RCC 7860 (cell line): ENCODE measurements at places on chromosomes 13 and 19.
A peak's percentile ranks its signal among the peaks of the same experiment; 100 is the strongest.

- no peak for DNase-seq
Measured at GRCh38 chr13:80118506-80118905, 222.4 kb downstream of the SPRY2 start.

DNA sequence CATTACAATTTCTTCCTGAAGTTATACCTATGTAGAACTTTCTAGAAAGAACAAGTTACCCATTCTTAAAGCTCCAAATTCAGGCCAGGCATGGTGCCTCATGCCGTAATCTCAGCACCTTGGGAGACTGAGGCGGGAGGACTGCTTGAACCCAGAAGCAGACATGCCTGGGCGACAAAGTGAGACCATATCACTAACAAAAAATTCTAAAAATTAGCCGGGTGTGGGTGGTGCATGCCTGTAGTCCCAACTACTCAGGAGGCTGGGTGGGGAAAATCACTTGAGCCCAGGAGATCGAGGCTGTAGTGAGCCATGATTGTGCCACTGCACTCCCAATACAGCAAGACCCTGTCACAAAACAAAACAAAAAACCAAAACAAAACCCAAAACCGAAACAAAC is 23.0 kb downstream of the KCNRG start:
- no peak for DNase-seq

- DNase-seq: no peak
Measured at GRCh38 chr19:29376855-29377354, 148.9 kb upstream of the VSTM2B start.

DNA sequence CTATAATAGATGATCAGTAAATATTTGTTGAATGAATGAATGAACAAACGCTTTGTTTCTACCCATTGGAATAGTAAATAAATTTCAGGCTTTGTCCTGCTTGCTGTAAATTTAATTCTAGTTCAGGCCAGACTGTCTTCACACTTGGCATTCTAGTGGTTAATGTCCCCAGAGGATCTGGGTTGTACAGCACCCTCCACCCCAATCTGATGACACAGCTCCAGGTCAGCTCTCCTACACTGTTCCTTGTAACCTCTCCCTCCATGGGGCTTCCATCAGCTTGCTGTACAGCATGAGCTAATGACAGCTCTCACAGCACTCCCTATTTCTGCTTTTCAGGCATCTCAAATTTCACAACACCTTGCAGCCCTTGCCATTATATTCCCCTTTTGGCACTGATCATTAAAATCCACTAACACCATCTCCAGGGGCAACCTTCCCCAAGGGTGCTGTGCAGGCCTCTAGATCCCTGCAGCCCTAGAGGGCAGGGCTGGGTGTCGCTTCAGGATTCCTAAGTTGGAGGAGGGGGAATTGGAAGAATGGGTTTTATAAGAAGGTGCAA is 12.7 kb upstream of the KL start:
- DNase-seq: no peak

DNA sequence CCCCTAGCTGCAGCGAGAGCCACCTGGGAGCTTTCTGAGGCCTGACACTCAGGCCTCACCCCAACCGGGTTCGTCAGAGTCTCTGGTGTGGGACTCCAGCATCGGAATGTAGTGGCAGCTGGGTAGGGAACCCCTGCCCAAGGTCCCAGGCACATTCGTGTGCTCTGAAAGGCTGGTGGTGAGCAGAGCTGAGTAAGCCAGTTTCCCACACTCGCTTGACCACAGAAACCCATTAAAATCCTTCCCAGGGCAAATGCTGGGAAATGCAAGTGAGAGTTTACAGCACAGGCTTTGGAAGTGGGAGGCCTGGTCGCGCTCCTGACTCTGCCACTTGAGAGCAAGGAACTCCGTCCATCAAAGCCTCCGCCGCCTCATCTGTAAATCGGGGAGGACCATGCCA is 4.2 kb downstream of the TRAPPC6A start:
- peak; percentile 84 for DNase-seq

DNA sequence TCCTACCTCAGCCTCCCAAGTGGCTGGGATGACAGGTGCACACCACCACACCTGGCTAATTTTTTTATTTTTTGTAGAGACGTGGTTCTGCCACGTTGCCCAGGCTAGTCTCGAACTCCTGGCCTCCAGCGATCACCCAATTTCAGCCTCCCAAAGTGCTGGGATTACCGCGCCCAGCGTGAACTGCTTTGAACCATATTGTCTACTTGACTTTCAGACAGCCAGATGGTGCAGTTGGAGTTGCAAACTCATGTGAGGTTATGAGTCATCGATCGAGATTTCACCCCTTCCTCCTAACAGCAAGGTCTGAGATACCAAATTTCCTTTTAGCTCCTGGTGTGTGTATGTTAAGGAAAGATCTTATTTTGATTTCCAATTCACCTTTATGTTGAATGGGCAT is 2.7 kb downstream of the SLC27A1 start:
- no peak for DNase-seq

DNA sequence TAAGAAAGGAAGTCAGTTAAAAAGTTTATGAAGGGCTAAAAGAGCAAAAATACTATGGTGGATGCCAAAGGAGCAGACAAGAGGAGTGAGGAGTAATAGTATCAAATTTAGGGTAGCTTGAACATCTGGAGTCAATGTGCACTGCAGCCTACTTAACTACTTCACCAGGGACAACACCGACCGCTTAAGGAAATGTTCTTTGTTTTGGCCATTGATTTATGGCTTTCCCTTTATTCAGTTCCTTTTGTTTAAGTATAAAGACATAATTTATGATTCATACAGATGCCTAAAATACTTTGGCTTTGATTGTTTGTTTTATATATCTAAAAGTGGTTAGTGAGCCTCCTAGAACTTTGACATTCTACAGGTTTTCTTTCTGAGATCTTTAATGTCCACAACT is 276.3 kb upstream of the PRR20A start:
- DNase-seq: no peak

DNA sequence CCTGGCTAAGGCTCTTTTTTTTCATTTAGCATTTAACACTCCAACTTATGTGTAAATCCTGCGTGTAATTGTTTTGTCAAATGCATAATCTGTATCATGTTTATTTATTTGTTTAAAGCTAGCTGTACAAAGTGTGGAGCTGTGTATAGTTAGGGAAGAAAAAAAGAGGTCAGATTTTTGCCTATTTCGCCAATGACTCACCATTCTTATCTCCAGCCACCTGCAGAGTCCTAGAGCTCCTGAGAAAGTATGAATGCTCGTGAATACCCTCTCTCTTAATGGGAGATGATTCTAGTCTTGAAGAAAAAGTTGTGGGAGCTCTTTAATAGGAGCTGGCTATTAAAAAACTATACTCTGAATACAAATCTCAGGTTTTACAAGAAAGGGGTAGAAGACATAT is 778.8 kb upstream of the SLITRK5 start:
- DNase-seq: no peak

- DNase-seq: peak; percentile 29
Measured at GRCh38 chr13:70568571-70568970, 460.3 kb upstream of the KLHL1 start.

GRCh38 chr19:50873056-50873455 is at the start of gene KLK2:
Gene KLK2 (plus strand): TSS chr19:50873439. CDS start chr19:50873474, 35 bp downstream.
- DNase-seq: no peak

GRCh38 chr19:31146546-31147183 is 202.6 kb downstream of the TSHZ3 start:
- DNase-seq: no peak

DNA sequence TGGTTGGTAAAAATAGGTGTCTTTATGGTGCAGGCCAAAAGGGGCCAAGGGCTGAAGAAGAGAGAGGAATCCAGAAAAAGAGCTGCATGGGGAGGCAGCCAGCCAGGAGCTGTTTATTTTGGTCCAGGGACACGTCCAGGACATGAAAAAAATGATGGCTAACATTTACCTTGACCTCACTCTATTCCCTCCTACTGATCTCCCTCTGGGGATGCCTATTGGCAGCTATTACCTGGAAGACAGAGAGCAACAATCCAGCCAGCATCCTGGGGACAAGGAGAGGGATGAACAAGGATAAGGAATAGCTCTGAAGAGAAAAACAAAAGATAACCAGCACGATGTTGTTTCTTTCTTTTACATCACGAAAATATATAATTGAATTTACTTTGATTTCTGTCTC is 1599.6 kb downstream of the SLITRK5 start:
- DNase-seq: no peak

GRCh38 chr19:16342002-16342715 is 17.5 kb downstream of the KLF2 start:
- peak; percentile 86 for DNase-seq

DNA sequence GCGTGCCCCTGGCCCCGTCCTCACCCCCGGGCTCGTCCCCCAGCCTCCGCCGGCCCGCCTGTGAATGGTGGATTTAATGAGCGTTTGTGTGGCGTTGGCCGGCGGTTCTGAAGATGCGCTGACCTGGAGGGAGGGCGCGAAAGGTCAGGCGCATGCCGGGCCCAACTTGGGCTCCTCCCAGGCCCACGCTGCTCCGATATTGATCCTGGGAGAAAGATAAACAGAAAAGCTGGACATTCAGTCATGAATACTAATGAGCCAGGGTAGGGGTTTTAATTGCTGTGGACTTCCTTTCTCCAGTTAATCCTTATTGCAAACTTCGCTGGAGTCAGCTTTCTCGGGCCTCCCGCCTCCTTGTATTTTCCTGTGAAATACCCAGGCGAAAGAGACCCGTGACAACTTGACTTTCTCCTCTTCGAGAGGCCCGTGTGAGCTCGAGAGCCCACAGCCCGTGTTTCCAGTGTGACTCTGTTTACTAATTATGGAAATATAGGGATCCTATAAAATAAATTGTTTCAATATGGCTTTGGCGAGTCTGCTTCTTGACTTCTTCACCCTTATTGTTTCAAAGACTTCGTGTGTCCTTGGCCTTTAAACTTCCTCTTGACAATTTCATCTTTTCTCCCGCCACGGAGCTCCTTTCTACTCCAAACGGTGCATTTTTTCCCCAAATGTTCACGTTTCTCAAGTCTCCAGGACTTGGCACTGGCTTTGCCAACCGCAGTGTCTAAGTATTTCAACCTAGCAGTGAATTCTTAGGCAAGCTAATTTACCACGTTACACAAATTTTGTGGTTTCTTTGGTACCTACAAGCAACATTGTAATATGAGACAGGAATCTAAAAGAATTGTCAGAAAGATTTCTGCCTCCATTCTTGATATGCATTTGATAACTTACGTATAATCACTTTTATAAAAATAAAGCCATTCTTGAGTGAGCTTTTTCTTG is 10.5 kb downstream of the ZIC2 start:
- no peak for DNase-seq
